Stimulated activated CD8-positive, alpha-beta memory T cell treated with anti-CD3 and anti-CD28 coated beads, Interleukin-4, amount 100 ng/mL, for 4 hours (primary cell): ENCODE measurements at places on chromosomes 6 and 20.

- DNase-seq, result no peak
These were observed 12.7 kb upstream of the MTRF1L start for GRCh38 chr6:153015094-153015640.

DNA sequence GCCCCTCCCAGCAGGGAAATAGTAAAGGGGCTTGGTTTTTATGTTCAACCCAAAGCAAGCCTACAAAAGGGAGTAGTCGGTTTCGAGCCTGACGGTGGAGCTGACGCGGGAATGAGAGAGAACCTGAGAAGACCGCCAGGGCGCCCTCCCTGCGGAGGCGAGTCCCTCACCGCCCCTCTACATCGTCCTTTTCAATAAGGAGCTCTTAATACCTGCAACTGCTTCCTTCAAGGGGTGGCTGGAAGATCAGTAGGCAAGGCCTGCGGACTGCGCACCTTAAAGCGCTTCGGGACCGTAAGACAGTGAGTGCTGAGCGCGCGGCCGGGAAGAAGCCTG lies 709 bp upstream of the ZNF76 start:
- peak; percentile 5 for DNase-seq

DNA sequence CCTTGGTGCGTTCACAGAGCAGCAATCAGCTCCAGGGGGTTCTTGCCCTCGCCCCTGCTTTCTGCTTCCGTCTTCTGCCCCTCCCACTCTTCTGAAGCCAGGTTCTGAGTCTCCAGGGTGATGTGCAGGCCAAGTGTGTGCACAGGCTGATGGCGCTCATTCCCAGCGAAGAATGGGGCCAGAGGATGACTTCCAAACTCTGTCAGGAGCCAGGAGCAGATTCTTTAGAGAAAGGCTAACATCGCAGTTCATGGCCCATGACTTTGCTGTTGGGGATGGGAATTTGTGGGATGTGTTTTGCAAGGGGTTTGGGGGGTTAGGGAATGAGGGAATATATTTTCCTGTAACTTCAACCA lies 56.1 kb upstream of the CCN6 start:
- no peak for DNase-seq

DNA sequence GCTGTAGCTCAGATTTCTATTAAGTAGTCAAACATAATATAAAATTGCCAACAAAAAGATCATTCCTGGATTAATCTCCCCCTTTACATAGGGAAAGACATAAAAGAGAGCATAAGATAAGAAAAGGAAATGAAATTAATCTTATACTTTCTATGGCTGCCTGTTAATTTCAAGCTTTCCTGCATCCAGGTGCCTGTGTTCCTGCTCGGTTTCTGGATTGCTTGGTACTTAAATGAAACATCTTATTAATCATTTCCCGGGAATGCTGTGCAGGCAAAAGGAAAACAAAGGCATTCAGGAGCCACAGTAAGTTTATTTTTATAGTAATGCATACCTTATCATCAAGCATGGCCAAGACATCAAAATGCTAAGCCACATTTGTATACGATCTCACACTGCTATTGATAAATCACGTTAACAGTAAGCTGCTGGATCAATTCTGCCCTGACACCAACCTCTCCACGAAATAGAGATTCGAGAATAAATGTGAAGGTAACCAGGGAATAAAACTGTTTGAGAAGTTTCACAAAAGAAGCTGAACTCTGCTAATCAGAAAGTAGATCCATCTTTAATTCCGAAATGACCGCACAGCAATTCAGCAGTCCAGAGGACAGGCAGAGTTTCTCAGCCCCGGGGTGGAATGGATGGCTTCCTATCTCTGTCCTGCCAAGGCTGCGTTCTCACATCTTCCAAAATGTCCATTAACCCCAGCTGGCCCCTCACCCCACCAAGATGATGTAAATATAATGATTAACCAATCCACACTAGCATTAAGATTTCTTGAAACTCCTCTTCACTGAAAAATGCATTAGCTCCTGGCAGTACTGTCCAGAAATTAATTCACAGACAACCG lies 32.6 kb upstream of the APCDD1L start:
- no peak for DNase-seq

DNA sequence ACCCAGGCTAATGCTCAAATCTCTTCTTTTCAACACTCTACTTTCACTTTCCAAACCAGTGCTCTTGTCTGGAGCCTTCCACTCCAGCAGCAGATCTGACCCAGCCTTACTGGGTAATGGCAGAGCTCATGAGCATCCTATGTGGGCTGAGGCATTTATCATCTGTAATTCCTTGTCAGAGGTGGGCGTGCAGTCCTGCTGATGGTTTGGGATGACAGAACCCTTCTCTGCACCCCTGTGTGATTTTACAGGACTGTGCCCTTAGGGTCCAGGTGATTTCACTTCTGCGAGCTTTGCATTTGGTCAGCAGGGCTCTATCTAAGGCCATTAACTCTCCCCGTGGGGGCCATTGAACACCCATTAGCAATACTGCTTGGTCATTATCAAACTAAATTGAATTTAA lies 55.4 kb downstream of the LAMA4 start:
- DNase-seq, result no peak

GRCh38 chr6:27593861-27594260 lies 121.0 kb upstream of the ZNF184 start:
- DNase-seq, result no peak

GRCh38 chr6:7515363-7515762 lies 26.1 kb upstream of the DSP start:
- DNase-seq, result no peak

- DNase-seq, result peak; percentile 4
These were observed 13.8 kb upstream of the GTF3C6 start for GRCh38 chr6:110944681-110945151.

GRCh38 chr6:84392261-84392660 lies 164.8 kb upstream of the CEP162 start:
- no peak for DNase-seq

- DNase-seq, result no peak
These were observed 30.3 kb downstream of the PACSIN1 start for GRCh38 chr6:34496103-34496685.

- DNase-seq, result no peak
These were observed 189.4 kb downstream of the ZFP64 start for GRCh38 chr20:52001999-52002666.

DNA sequence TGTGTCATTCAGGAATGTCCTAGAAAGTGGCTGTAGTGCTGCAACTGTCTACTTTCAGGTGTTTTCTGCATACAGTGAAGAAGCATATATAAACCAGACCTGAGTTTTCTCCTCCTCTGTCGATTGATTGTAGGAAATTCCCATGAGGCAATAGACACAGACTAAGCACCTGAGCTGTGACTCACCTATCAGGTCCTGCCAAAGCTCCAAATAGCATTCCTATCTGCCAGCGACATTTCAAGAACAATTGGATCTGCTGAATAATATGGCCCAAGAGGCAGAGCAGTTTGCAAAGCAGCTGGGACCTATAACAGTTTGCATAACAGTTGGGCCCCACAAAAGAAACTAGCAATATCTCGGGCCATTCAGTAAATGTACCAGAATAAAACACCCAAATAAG lies 360.4 kb downstream of the HAO1 start:
- no peak for DNase-seq

GRCh38 chr6:33014841-33015634 lies 5.6 kb upstream of the HLA-DOA start:
- DNase-seq, result no peak

DNA sequence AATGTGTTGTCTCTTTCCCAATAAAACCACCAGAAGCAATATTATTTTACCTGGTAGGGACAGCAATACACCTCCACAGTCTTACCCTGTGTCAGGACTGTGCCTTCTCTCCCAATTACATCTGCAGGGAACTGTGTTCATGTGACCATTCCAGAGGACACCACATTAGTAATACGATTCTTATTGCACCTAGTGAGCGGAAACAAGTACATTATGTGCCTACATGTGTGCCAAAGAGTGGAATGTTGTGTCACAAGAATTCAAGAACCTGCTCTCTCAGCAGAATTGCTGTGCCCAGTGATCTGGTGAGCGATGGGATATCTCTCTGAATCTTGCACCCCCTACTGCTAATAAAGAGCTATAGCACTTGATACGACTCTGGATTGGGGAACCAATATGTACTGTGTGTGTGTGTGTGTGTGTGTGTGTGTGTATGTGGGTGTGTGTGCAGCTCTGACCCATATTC lies 57.4 kb upstream of the FOXC1 start:
- no peak for DNase-seq

- DNase-seq, result no peak
These were observed 77.8 kb downstream of the ATG5 start for GRCh38 chr6:106247733-106248132.

- DNase-seq, result no peak
These were observed 52.6 kb upstream of the MC3R start for GRCh38 chr20:56195946-56196345.

DNA sequence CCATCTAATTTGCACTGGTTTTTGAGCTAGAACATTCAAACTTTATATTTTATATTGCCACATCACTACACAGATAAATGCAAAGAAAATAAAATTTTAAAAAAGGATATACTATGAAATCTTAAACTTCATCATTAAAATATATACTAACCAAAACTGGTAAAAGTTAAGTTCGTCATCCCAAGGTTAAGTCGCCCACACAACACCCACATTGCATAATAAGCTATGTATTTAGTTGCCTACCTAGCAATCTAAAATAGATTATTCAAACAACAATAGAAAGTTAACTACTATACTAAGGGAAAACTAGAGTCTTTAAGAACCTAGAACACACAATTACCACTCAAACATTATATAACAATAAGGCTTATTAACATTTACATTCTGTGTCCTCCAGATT lies 24.5 kb downstream of the PDE10A start:
- no peak for DNase-seq

DNA sequence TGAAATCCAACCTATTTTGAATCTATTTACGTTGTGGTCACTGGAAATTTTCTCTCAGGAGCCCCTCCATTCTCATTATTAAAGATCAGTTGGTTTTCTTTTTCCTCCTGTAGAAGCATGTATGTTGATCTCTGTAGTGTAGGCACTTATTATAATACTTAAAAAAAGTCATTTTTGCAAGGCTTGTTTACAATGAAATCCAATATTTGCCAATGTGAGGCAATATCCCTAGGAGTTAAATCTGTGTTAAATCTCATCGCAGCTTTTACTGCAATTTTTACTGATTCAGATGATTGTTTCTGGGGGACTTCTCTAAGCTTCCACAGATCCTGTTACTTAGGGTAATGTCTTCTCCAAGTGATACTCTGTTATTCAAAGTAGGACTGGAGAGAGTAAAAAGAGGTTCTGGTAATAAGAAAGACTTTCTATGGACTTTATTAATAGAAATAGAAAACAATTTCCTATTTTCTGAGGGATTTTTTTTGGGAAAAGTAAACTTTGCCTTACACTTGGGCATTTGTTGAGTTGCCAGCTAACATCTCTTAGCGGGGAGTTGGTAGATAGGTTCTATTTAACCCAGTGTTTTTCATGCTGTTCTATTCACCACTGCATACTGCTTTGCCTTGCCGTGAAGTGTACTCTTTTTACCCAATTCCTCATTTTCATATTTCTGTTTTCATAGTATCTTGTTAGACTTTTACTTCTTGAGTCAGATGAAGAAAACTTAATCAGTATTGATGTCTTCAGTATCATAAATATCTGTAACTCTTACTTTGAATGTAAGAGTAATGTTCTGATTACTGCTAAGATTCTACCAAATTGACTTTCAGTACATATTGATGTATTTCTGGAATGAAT lies 48.6 kb downstream of the CDKAL1 start:
- no peak for DNase-seq

- DNase-seq, result no peak
These were observed 219.0 kb upstream of the JARID2 start for GRCh38 chr6:15026832-15027231.

DNA sequence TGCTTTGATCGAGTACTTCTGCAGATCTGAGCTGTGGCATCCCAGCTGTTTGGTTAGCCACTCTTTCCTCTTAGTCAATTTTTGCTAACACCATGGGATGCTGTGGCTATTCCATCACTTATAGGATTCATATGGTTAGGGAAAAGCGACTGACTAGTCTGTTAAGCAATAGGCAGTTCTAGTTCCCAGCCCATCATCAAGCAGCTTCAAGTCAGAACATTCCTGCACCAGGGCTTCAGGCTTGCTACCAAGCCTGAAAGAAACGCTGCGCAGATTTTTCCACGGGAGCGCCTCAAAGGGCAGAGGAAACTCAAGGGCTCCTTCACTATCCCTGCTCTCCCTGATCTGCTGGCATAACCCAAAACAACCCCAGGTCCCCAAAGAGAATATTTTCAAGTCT lies 159.8 kb upstream of the SUPT3H start:
- DNase-seq, result no peak

DNA sequence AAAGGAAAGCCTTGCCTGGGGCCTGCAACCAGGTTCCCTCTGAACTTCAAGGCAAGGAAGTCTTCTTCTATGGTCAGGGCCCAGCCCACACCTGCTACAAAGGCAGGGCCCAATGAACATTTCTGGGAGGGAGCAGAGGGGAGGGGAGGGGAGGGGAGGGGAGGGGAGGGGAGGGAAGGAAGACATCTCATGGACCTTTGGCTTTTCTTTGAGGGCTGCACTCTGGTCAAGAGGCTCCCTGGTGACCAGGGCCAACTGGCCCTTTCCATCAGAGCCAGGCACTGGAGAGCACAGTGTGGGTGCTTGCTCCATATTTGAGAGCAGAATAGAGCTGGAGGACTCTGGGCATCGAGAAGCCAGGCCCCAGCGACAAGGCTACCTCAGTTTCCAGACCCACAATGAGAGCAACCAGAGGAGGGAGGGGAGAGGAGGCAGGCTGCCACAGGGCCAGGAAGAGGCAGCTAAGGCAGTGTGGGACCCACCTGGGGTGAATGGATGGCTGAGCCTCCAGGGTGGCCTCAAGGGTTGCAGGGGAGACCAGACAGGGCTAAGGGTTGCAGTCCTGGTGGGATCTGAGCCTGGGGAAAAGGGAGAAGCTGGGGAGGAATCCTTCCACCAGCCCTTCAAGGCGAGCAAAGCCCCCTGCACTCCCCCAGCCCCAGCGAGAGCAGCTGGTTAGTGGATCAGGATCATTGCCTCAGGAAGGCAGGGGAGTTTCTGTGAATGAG lies 84.8 kb downstream of the MRPL14 start:
- DNase-seq, result no peak

DNA sequence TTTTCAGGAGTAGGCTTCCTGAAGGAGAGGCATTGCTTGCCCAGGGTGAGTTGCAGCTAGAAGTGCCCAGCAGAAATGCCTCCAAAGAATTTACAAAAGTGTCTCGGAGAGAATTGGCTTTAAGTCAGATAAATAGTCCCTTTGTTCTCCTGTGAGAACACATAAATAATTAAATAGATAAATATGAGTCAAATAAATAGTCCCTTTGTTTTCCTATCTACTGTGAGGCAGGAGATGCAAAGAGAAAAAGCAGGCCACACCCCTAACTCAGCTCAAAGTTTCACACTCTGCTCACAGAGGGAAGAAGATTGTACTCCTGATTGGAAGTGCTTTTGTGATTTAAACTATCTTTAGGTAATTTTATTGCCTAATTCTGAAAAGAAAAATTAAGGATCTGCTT lies 180.7 kb upstream of the PRSS16 start:
- no peak for DNase-seq

- no peak for DNase-seq
These were observed 63.7 kb downstream of the TRERF1 start for GRCh38 chr6:42388046-42388445.

GRCh38 chr6:131654326-131654725 lies 17.2 kb downstream of the ENPP3 start:
- DNase-seq, result no peak

- no peak for DNase-seq
These were observed 62.6 kb downstream of the CBFA2T2 start for GRCh38 chr20:33552519-33552918.
